ENCODE measurements at places on chromosomes 3 and 15.

DNA sequence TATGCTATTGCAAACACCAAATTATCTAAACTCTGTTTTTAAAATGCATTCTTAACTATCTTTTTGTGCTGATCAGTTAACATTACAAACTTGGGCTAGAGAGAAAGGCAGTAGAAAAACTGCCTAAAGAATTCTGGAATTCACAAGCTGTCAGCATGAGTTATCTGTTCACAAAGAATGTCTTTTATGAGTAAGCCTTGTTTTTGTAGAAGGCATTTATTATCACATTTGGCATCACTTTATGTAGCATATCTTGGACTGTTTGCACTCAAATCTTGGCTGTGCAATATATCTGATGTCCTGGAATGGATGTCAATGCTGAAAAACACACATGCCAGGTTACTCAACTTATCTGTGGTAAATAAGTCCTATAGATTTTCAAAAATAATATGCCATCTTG is 15.5 kb upstream of the BCHE start:
- no peak for DNase-seq

- DNase-seq = no peak
Observed at GRCh38 chr15:55297315-55297714, 7.7 kb upstream of the RAB27A start.

DNA sequence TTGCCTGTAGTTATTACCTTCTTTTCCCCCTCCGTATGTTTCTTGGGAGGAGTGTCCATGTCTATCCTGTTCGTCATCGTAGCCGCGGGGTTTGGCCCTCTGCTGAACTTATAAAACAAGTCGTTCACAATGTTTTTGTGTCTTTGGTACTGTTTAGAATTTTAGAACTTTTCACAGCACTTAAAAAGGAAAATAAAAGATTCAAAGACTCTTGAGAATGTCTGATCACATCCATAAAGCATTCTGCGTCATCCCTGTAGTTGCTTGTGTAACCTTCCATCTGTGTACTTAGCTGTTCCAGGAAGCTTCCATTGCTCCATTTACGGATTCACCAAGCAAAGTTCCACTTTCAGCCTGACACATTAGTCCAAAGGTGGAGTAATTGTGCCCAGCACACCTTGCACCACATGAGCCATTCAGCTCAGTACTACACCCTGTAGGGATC is 677.1 kb upstream of the NR2F2 start:
- no peak for DNase-seq

DNA sequence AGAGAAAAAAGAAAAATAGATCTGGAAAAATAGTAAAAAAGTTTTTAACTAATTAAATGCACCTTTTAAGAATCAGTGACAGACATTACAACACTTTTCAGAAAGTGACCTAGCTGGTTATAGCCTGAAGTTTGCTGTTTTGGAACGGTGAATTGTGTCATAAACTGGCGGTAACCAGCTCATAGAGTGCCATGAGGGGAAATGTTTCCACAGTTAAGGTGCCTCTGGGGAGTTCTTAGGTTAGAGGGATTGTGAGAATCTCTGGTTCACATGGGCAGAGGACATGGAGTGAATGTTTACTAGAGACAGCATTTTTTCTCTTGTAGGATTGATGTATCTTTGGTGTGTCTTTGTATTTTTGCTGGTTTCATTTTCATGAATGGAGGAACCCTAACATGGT is 2.8 kb downstream of the TBC1D23 start:
- no peak for DNase-seq

GRCh38 chr3:41991437-41991836 is 29.5 kb upstream of the ULK4 start:
- DNase-seq = peak; percentile 15

GRCh38 chr3:61015408-61015807 is 235.8 kb downstream of the FHIT start:
- no peak for DNase-seq

GRCh38 chr3:171346582-171347300 is 113.5 kb downstream of the TNIK start:
- DNase-seq = no peak

DNA sequence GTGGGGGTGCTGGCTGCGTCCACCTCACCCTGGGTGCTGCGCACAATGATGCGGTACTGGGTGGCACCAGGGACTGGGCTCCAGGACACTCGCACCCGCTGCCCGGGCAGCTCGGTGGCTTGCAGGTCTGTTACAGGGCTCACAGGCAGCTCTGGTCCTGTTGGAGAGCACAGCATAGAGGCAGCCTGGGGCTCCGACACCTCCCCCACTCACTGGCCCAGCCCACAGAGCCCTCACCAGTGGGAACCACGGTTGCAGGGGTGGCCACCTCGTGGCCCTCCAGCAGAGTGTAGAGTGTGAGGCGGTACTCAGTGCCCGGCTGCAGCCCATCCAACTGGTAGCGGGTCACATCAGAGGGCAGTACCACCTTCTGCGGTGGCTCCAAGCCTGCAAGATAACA is 3.7 kb downstream of the COL7A1 start:
- no peak for DNase-seq

DNA sequence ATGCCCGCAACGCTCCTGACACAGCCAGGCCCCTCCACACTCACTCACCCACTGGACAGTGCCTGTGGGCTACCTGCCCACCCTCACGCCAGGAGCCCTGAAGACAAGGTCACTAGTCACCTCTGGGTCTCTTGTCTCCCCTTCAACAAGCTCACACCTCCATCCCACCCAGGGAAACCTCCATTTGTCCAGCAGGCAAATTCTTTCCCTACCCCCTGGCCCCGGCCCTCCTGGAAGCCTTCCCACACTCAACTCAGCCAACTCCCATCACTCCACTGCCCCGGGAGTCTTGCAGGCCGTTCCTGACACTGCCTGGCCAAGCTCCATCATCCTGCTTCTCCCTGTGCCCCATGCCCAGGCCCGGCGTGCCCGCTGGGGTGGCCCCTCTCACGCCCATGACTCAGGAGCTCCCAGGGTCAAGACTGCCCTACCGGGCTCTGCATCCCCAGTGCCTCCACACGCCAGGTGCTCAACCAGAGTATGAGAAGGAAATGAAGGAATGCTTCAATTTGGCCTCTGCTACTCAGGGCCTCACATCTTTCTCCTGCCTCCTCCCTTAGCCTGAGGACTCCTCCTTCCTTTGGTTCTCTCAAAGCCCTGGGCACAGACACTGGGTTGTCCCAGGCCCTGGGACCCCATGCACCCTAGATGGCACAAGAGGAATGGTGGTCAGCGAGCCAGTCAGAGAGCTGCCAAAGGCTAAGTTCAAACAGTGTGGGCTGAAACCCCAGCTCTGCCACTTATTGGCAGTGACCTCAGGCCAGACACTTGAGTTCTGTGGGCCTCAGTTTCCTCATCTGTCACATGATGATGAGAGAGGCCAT is 88.6 kb downstream of the SEC22A start:
- no peak for DNase-seq

GRCh38 chr3:77186728-77187127 is 146.8 kb downstream of the ROBO2 start:
- DNase-seq = no peak

DNA sequence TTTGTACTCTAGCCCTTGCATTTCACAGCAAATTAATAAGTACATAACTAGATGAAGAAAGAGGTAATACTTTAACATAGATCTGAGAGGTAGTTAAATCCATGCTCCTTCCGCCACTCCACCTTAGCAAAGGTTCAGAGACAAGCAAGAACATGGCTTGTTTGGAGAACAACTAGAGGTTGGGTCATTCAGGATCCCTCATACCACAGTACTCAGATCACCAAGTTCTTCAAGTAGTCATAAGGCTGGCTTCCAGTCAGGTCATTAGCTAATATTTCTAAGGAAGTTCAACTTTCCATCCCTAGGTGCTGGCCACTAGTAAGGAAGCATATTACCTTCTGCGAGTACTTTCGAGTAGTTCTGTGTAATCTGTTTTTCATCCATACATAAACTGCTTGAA is 44.1 kb downstream of the CD200R1 start:
- no peak for DNase-seq

GRCh38 chr3:129794311-129795185 is 99.0 kb downstream of the TMCC1 start:
- DNase-seq = peak; percentile 42

- DNase-seq = no peak
Observed at GRCh38 chr3:103991-104390, 92.6 kb upstream of the CHL1 start.

GRCh38 chr3:46321461-46322104 is 32.3 kb upstream of the CCR2 start:
- DNase-seq = no peak

- peak; percentile 12 for DNase-seq
Observed at GRCh38 chr3:24830230-24831152, 335.8 kb upstream of the THRB start.

DNA sequence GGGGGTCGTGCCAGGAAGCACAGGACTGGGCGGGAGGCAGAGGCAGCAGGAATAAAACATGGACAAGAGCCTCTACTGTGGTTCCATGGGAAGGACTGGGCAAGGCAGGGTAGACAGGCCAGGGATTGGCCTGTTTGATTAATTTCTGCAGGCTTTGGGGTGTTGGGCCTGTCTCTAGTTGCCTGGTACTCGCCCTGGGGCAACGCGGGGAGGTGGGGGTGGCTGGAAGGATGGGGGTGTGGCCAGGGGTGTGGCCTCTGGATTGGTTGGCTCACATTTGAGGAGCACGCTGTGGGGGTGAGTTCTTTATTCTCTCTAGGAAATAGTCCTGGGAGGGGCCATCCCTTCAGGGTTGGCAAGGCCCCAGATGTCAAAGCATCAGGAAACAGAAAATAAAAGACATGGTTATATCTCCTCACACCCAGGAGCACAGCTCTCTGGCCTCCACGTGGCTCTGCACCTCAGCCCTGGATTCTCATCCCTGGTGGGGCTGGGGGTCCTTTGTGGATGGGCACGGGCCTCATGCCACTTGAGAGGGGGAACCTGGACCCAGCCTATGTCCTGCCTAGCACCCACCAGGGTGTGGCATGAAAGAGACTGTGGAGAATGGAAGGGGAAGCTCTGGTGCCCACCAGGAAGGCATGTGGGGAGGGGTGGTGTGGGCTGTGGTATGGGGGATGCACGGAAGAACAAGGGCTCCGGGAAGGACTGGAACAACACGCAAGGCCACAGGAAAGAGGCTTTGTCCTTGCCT is 223.0 kb upstream of the LYSMD4 start:
- peak; percentile 30 for DNase-seq

Measured in BE2C (cell line).